ENCODE measurements at places on chromosomes 5 and 9.

- no peak for DNase-seq
Measured at GRCh38 chr5:52684051-52684450, 103.7 kb upstream of the ITGA1 start.

DNA sequence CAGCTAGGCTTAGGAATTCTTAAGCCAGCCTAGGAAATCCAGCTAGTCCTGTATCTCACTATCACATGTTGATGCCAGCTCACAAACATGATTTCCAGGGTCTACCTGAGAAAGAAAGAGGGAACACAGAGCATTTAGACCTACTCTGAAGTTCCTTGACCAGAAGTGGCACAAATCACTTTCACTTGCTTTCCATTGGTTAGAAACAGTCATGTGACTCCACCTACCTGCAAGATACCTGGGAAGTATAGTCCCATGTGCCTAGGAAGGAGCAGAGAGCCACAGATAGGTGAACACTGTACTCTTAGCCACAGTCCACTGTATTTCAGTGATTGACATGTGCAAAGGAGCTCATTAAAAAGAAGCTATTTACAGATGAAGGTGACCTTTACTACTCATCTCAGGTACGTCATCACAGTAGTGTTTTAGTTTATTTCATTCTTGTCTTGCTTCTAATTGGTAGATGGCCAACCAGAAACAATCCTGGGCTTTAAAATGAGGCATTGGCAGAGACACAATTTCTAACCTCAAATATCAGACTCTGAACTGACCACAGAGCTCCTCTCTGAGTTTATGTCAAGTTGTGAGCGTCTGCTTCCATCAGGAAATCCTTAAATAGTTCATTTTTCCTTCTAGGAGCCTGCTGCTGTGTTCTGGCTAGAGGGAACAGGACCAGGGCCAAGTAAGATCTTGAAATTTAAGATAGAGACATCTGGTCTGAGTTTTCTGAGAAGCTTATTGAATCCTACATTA lies 340.7 kb downstream of the TLE4 start:
- peak; percentile 9 for DNase-seq

- DNase-seq, result no peak
Measured at GRCh38 chr5:127960270-127960691, 123.3 kb upstream of the SLC12A2 start.

- no peak for DNase-seq
Measured at GRCh38 chr5:2415678-2416077, 335.8 kb downstream of the IRX2 start.

GRCh38 chr5:83408719-83409118 lies 62.8 kb upstream of the VCAN start:
- no peak for DNase-seq

- DNase-seq, result no peak
Measured at GRCh38 chr5:167050568-167051401, 1240.7 kb upstream of the WWC1 start.

GRCh38 chr9:111001526-111001925 lies 36.7 kb downstream of the LPAR1 start:
- no peak for DNase-seq

- DNase-seq, result no peak
Measured at GRCh38 chr9:89523948-89524347, 26.0 kb upstream of the SEMA4D start.

GRCh38 chr9:26413611-26414010 lies 479.0 kb downstream of the CAAP1 start:
- no peak for DNase-seq

DNA sequence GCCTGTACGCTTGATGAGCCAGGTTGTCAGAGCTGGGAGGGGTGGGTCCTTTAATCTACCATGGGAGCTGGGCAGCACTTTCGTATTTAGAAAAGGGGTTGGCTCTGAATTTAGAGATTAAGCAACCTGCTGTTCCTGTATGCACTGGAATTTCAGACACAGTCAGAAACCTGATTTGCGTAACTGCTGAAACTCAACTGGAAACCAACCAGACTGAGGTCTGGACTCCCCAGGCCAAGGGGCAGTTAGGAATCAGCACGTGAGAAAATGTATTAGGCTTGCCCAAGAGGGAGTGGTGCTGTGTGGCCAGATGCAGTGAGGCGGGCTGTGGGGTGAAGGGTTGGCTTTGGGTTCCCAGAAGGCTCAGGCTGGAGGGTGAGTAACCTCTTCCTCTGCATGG lies 235.0 kb downstream of the GOLPH3 start:
- no peak for DNase-seq

DNA sequence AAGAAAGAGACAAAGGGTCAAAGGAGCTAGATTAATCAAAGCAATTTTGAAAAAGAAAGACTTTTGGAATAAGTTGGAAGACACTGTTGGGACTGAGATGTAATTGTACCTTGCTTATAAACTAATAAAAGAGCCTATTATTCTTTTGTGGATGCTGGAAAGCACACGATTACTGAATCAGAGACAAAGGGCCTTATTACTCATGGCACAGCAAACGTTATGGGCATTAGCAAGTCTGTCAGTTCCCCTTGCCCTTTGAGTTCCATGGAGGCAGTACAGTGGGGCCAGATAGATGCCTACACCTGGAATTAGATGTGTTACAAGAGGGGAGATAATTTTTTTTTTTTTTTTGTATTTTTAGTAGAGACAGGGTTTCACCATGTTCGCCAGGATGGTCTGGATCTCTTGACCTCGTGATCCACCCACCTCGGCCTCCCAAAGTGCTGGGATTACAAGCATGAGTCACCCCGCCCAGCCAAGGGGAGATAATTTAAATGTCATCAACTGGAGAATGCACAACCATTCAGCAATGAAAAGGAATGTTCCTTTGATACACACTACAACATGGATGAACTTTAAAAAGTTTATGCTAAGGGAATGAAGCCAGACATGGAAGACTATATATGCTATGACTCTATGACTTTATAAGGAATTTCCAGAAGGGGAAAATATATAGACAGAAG lies 128.9 kb downstream of the STARD4 start:
- no peak for DNase-seq

DNA sequence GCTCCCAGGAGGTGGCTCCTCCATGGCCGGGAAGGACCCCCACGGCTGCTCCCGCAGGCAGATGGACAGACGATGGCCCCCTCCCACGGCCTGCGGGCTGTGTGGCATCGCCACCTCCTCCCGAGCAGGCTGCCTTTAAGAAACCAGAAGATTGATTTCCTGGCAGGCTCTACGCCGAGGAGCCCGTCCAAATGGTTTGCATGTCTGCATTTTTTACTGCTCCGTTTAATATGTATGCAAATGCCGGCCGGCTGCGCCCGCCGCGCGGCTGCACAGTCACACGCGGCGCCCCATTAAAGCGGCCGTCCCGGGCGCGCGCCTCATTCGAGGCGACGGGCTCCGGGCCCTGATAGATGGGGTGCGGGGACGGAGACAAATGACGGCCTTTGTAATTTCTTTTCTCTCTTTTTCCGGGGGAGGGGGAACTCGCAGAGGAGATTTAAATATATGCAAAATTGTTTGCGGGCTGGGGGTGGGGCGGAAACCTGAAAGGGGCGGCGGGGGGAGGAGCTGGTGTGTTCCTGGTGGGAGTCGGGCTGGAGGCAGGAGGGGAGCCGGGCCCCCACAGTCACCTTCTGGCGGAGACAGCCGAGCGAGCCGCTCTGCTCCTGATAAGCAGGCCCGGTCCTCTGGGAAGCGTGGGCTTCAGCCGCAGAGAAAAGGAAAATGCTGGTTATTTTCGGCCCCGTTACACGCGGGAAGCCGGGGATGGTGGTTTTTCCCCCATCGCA lies 158.7 kb upstream of the IER5L start:
- DNase-seq, result peak; percentile 61

DNA sequence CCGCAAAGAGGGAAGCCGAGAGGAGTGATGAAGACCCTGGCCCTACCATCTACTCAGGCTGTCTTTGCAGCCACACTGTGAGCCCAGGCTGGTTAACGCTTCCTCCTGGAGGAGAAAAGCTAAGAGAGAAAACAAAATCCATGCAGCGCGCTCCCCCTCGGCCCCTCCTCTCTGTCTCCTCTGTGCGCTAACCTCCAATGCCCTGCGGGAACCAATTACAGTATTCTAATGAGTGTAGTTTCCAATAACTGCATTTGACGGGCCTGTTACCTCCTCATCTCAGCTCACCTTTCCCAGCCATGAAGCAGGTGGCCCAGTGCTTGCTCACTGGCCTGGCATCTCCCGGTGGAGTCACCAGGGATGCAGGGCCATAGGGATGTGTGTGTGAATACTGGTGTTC lies 565.5 kb downstream of the EBF1 start:
- DNase-seq, result no peak

DNA sequence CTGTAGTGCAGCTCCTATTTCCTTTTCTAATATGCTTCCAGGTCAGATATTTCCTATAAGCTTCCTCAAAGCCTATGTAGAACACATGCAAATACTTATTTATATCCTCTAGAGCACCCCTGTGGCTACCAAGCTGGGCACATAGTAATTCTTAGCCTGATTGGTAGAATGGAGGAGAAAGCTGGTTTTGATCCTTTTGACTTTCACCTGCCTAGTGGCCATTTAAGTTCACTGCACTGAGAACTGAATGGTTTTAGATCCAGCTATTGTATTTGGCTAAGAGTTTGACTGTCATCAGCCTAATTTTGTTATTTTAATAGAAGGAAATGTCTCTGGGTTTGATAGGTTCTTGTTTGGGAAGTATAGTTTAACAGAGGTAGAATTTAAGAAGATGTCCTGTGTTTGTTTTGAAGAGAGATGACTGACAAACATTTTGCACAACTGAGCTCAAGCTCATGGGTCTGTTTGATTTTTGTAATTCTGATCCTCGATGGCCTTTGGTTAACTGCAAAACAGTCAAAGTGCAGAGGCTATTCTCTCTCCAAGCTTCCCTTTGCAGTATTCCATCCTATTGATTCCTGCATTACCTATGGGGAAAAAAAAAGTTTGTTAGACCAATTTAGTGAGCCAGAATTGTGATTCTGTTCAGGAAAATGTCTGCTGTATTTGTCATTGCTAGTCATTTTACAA lies 85.4 kb downstream of the KCNN2 start:
- DNase-seq, result no peak

DNA sequence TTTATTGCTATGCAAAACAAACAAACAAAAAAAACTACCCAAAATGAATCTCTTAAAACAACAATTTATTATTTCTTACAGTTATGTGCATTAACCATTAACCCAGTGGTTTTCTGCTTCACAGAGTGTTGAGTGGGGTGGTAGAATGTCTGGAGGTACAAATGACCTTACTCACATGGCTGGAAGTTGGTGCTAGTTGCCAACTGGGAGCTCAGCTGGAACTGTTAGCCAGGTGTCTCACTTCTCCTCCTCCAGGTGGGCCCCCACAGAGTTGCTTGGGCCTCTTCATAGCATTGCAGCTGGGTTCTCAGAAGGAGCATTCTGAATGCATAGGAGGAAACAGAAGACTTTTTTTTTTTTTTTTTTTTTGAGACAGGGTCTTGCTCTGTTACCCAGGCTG lies 10.5 kb upstream of the B4GALT1 start:
- DNase-seq, result no peak

GRCh38 chr9:104987743-104988142 lies 59.8 kb upstream of the ABCA1 start:
- no peak for DNase-seq

GRCh38 chr5:149822301-149822700 lies 92.2 kb downstream of the PPARGC1B start:
- no peak for DNase-seq

DNA sequence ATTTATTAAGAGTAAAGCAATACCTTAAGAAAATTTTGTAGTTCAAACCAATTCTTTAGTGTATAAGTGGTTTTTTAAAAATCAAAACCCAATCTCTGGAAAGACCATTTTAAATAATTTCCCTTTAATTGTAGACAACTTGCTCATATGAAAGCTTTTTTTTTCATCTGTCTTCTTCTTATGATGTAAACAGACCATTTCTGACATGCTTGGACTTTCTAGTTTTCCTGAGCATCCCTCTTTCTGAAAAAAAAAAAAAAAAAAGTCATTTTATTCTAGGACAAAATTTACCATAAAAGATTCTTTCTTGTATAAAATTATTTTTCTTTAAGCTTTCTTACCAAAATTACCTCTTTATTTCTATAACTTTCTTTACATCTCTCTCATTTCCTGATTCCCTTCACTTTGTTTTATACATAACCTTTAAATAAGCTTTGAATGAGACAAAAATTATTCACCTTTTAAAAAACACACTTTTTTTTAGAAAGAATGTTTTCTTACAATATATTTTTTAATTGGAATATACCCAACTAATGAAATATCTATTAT lies 67.5 kb downstream of the COL15A1 start:
- no peak for DNase-seq

DNA sequence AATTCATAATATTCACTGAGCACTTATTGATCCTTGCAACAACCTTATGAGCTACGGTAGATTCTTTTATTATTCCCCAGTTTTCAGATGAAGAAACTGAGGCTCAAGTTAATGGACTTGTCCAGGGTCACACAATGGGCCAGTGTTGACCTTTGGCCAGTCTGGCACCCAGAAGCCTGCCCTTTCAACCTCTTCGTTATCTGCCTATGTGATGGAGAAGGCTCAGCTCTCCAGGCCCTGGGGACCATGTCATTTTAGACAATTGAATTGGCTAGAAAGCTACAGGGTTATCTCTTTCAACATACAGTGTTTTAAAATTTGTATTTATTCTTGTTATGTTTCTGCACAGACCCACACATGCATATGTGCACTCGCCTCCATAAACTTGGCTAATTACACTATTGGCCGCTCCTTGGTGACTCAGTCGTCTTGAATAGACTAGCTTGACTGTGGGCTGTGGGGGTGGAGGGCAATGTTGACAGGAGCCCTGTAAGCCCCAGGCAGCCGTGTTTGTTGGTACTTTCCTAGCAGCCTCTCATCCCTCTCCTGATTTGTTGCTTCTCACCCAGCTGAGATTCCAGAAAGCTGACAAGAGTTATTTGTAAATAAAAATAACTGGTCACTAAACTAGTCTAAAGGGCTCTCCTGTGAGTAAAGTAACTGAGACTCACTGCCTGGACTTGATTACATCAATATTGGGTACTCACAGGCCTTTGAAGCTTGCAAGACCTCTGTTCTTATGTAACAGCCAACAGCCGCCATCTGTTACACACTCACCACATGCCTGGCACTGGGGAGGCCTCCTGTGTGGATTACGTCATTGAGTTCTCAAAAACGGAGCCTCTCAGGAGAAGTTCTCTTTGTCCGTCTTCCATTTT lies 8.5 kb upstream of the ANGPTL2 start:
- peak; percentile 88 for DNase-seq

GRCh38 chr5:88452820-88453219 lies 184.2 kb upstream of the TMEM161B start:
- no peak for DNase-seq

Data from fibroblast of skin of left quadriceps (primary cell).